MCF 10A (cell line): ENCODE measurements at places on chromosomes 7 and 10.

GRCh38 chr7:79789584-79790345 is 336.3 kb upstream of the MAGI2 start:
- no peak overlapping the region for H3K27ac ChIP-seq
- no peaks in the 10 kb centered on the region for H3K4me1 ChIP-seq
- DNase-seq = no peak
- H3K4me3 ChIP-seq = no peak overlapping the region
- H3K36me3 ChIP-seq = peaks cover 6% of the 10 kb centered on the region

- DNase-seq = peak; percentile 24
- H3K36me3 ChIP-seq = peaks cover 16% of the 10 kb centered on the region
- H3K4me3 ChIP-seq = no peak overlapping the region
- H3K27me3 ChIP-seq = no peaks in the 10 kb centered on the region
- H3K27ac ChIP-seq = no peak overlapping the region
Observed at GRCh38 chr7:90749774-90750173, 153.7 kb downstream of the CDK14 start.

DNA sequence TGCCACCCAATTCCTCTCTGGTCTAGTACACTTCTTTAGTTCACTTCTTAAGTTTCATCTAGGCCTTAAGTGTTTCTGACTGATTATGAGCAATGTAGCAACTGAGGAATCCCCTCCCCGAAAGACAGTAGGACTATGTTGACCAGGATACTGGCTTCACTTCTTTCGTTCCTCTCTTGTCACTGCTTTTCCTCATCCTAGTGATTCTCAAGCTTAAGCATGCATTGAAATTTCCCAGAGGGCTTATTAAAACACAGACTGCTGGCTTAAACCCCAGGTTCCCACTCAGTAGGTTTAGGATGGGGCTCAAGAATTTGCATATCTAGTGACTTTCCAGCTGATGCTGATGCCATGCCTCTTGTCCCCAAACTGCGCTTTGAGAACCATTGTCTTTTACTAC is 164.6 kb upstream of the WNT16 start:
- no peak overlapping the region for H3K4me3 ChIP-seq
- H3K4me1 ChIP-seq = no peaks in the 10 kb centered on the region
- no peaks in the 10 kb centered on the region for H3K36me3 ChIP-seq
- no peak for DNase-seq
- H3K27me3 ChIP-seq = peaks cover 47% of the 10 kb centered on the region

DNA sequence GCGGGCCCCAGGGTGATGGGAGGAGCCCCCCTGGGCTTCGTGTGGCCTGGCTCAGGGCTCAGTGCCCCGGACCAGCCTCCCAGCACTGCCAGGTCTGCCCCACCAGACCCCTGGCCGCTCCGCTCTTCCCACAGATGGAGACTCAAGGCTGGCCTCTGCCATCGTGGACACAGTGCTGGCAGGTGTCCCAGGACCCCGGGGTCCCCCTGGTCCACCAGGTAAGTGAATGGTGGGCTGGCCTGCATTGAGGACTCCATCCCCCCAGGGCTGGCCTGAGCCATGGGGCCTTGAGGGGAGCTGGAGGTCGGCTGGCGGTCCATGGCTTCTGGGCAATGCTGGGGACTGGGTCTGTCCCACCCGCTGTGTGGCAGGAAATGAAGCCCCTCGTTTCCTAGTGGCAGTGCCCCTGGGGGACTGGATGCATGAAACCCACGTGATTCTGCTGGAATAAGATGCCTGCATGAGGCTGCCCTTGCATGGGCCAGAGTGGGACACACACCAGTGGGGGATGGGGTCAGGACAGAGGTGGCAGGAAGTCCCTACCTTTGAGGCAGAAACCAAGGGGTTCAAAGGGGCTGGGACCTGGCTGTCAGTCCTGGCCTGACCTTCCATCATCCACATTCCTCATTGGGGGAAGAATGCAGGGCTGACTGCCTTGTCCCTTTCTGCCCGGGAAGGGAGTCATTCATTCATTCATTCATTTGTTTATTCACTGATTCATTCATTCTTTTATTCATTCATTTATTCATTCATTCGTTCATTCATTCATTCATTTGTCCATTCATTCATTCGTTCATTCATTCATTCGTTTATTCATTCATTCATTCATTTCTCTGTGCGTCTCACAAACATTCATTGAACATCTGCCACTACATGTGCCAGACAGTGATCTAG is 81.8 kb downstream of the MYL10 start:
- H3K27ac ChIP-seq = no peak overlapping the region
- peaks cover 5% of the 10 kb centered on the region for H3K4me1 ChIP-seq
- no peak overlapping the region for H3K4me3 ChIP-seq
- no peaks in the 10 kb centered on the region for H3K36me3 ChIP-seq

DNA sequence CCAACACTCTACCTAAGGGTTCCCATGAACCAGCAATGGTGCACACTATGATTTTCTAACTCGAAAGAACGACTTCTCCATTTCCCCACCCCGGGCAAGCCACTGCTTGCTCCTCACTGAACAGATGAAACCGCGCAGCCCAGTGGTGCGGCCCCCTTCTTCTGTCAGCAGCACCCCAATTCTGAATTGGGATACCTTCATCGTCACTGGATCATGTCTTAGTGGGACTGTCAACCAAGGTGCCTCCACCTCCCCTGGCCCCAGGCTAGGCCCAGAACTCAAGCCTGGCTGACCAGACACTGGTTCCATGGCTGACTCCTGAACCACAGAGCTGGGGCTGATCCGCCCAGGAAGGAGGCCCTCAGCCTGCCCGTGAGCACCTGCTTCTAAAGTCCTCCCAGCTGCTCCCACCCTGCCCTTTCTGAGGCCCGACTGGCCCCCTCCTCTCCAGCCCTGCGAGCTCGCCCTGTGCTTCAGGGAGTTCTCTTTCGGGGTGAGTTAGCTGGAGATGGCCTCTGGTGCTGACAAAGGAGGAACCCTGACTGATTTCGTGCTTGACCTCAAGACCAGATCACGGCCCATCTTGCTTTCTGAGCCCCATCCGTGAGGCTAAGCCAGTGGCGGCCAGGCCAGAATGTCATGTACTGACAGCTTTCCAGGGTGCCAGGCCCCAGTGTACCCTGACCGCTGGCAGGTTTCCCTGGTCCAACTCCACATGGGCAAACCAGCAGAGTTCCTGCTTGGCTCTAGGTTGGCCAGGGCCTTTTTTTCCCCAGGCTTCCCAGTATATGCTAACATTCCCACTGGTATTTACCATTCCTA is 44.5 kb downstream of the FAM53B start:
- H3K27me3 ChIP-seq = no peaks in the 10 kb centered on the region
- H3K27ac ChIP-seq = peak overlapping the region; percentile 32
- no peak overlapping the region for H3K4me3 ChIP-seq
- no peak for DNase-seq
- H3K4me1 ChIP-seq = no peaks in the 10 kb centered on the region

DNA sequence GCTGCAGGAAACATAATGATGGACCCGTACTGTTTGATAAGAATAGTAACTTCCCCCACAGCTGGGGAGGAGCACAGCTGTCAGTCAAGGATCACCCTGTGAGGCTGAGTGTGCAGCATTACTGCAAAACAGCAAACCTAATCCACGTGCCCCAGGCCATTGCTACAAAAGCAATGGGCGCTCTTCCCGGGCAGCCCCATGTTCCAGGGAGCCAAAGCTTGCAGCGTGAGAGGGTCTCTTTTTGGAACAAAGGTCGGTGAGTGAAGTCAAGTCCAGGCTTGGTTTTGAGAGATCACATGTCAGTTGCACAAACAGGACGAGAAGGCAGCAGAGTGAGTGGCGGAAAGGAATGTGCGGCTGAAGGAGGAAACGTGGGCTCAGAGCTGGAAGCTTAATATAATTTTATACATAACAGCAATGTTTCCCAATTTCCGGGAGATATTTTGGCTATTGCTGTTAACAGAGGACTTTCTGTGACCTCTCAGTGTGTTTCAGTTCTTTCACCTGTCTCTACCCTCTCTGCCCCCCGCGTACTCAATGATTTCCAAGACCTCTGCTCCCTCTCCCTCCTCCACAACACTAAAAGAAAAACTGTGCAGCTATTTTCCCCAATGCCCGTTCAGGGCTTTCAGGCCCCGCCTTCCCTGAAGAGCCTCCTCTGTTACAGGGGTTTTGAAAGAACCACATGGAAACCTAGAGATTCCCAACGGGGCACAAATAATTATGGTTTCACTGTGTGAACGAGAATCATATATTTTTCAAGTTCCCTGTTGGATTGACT is 128.9 kb downstream of the MTPAP start:
- no peaks in the 10 kb centered on the region for H3K36me3 ChIP-seq
- peak overlapping the region; percentile 28 for H3K27ac ChIP-seq
- peak; percentile 88 for DNase-seq
- H3K27me3 ChIP-seq = no peaks in the 10 kb centered on the region

GRCh38 chr10:59033622-59034021 is 142.8 kb upstream of the PHYHIPL start:
- no peaks in the 10 kb centered on the region for H3K4me1 ChIP-seq
- no peak overlapping the region for H3K4me3 ChIP-seq
- peak; percentile 9 for DNase-seq
- H3K36me3 ChIP-seq = no peaks in the 10 kb centered on the region
- H3K27me3 ChIP-seq = no peaks in the 10 kb centered on the region

DNA sequence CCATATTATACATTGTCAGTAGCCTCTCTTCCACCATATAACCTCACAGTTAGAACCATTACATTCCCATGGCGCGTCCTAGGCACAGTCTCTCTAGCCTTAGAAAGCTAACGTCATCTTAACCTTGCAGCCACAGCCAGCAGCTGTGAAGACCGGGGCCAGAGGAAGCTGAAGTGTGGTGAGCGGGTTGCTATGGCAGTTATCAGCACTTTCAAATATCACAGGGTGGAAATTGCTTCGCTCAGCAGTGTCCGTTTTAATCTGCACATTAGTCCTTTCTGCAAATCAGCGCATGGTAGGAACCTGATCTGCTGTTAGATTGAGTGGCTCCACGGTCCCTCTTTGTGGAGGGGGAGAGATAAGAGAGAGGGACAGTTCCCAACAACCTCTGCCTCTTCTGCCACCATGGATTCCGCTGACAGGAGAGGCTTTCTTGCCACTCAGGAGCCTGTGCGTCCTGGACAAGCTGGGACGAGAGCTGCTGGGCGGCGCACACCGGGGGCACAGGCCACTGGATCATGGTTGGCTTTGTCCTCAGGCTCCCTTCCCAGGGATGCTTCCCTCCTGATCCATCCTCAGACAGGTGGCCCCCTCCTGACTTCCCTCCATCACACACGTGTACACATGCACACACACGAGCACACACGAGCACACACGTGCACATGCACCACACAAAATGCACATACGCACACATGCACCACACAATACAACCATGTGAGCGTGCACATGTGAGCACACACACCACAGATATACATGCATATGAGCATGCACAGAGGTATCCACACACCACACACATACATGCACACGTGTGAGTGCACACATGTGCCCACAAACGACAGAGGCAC is 93.8 kb downstream of the WDR37 start:
- H3K36me3 ChIP-seq = no peaks in the 10 kb centered on the region
- H3K27ac ChIP-seq = no peak overlapping the region
